ENCODE measurements at places on chromosomes 13 and 19. TPM values are rescaled to one million over a fixed set of nuclear protein-coding genes. Genes with fewer than 3 reads are reported as not detected.

GRCh38 chr19:1311543-1312091 lies 25.9 kb downstream of the EFNA2 start:
- H3K36me3 ChIP-seq = no peaks in the 10 kb centered on the region
- peaks cover 50% of the 10 kb centered on the region for H3K27me3 ChIP-seq
- DNase-seq = no peak
- H3K4me1 ChIP-seq = no peaks in the 10 kb centered on the region

GRCh38 chr19:16076958-16077611 lies 790 bp downstream of the TPM4 start:
- peaks cover 17% of the 10 kb centered on the region for H3K36me3 ChIP-seq
- peak overlapping the region; percentile 100 for H3K27ac ChIP-seq
- peaks cover 57% of the 10 kb centered on the region for H3K4me1 ChIP-seq
- no peaks in the 10 kb centered on the region for H3K27me3 ChIP-seq
- DNase-seq = peak; percentile 62
- peak overlapping the region; percentile 100 for H3K4me3 ChIP-seq

- no peaks in the 10 kb centered on the region for H3K4me1 ChIP-seq
- H3K27me3 ChIP-seq = no peaks in the 10 kb centered on the region
- H3K27ac ChIP-seq = no peak overlapping the region
- H3K36me3 ChIP-seq = no peaks in the 10 kb centered on the region
- no peak for DNase-seq
- no peak overlapping the region for H3K4me3 ChIP-seq
Observed at GRCh38 chr13:47865883-47866282, 135.2 kb downstream of the SUCLA2 start.

- no peak overlapping the region for H3K4me3 ChIP-seq
- H3K27ac ChIP-seq = no peak overlapping the region
- H3K36me3 ChIP-seq = no peaks in the 10 kb centered on the region
- DNase-seq = no peak
- H3K27me3 ChIP-seq = no peaks in the 10 kb centered on the region
Observed at GRCh38 chr13:75251188-75251587, 230.8 kb downstream of the TBC1D4 start.

DNA sequence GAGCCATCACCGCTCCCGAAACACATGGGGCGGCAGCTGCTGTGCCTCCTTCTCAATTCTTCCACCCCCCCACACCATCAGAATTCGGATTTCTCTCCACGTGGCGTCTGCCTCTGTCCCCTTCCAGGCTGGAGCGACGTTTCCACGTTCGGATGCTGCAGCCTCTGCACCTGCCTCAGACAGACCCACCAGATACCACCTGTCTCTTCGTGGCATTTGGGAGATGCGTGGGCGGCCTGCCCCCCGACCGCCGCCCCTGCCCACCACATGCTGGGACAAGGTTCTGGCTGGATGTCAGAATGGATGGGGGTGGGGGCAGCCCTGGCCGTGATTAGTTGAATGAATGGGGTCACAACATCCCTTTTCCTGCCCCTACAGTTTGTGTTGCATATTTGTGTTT lies 90.0 kb downstream of the SLC7A1 start:
- H3K4me3 ChIP-seq = no peak overlapping the region
- peaks cover 4% of the 10 kb centered on the region for H3K27me3 ChIP-seq
- DNase-seq = no peak
- H3K4me1 ChIP-seq = peaks cover 21% of the 10 kb centered on the region
- H3K27ac ChIP-seq = no peak overlapping the region

DNA sequence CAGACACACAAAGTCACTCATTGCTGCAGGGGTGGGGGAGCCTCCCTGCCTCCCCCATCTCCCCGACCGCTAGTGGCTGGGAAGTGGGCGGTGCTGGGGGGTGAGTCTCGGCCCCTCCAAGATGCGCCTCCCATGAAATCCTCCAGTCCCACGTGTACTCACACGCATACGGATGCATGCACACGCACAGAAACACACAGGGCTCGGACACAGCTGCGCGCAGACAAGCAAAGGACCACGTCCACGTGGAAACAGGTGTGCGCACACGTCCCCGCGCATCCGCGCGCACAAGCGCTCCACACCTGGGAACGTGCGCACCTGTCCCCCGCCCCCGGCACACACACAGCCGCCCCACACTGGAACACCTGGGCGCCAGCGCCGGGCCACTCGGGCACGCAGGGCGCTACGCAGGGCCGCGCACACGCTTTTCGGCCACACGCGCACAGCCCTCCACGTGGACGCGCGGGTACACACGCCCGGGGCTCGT lies 687 bp downstream of the MATK start:
- H3K36me3 ChIP-seq = no peaks in the 10 kb centered on the region
- peaks cover 45% of the 10 kb centered on the region for H3K27me3 ChIP-seq
- no peak overlapping the region for H3K27ac ChIP-seq
- no peak for DNase-seq
- no peaks in the 10 kb centered on the region for H3K4me1 ChIP-seq

- no peak for DNase-seq
- H3K4me1 ChIP-seq = peaks cover 94% of the 10 kb centered on the region
- H3K27me3 ChIP-seq = no peaks in the 10 kb centered on the region
Observed at GRCh38 chr13:40979232-40979631, 39.9 kb downstream of the ELF1 start.

The FTL gene
- 1,046 TPM for polyA plus RNA-seq

The PLEKHA4 gene
- 29.3 TPM for polyA plus RNA-seq
